ENCODE measurements at places on chromosomes 4 and X.

GRCh38 chr4:26344901-26345564 lies 24.2 kb downstream of the RBPJ start:
- no peak for DNase-seq

- DNase-seq, result no peak
Observed at GRCh38 chrX:17861489-17862011, 452 bp upstream of the RAI2 start.

DNA sequence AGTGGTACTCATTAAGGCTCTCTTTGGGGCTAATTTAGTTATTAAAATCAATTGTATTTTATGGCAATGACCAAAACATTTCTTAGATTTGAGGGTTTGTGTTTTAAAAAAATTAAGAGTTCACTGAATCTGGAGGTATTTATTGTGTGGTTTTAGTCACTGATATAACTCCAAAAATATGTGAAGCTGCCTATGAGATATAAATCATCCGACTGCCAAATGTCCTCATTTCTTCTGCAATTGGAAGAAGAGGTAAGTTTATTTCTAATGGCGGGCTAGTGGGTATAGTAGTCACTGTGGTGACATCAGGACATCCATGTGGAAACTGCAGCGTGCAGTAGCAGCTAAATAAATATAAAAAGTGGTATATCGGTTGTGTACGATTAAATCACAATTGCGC lies 205.5 kb downstream of the MID1 start:
- DNase-seq, result no peak

- DNase-seq, result no peak
Observed at GRCh38 chrX:96027407-96027806, 657.2 kb upstream of the DIAPH2 start.

DNA sequence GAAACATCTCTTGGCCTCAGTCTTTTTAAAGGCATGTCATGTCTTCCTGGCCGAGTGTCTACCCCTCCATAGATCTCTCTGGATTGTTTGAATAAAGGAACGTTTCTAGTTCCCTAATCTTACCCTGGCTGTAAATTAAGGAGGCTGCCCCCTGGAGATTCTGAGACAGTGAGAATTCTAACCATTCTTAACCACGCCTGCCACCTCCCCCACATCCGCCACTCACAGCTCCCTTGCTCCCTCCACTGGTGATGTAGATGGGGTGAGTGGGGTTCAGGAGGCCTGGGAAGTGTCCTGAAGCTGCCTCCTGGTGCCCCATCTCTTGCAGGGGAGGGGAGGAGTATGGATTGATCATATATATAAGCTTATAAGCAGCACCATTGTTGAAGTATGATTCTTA lies 48.0 kb upstream of the TRIM2 start:
- peak; percentile 95 for DNase-seq

DNA sequence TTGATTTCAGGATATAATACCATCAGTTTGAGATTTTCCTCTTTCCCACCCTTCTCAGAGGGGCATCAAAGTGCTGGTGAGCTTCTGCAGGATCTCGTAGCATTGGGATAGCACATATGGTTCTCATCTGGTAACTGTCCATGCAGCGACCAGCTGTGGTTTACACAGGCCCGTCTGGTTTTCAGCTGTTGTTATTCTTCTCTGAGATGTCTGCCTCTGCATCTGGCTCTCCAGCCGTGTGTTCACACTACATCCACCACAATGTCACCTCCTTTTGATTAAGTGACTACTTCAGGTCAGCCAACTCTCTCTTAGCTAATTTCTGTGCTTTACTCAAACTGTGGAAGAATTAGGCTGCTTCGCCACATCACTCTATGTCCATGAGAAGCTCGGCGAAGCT lies 676.7 kb upstream of the TENM3 start:
- no peak for DNase-seq

DNA sequence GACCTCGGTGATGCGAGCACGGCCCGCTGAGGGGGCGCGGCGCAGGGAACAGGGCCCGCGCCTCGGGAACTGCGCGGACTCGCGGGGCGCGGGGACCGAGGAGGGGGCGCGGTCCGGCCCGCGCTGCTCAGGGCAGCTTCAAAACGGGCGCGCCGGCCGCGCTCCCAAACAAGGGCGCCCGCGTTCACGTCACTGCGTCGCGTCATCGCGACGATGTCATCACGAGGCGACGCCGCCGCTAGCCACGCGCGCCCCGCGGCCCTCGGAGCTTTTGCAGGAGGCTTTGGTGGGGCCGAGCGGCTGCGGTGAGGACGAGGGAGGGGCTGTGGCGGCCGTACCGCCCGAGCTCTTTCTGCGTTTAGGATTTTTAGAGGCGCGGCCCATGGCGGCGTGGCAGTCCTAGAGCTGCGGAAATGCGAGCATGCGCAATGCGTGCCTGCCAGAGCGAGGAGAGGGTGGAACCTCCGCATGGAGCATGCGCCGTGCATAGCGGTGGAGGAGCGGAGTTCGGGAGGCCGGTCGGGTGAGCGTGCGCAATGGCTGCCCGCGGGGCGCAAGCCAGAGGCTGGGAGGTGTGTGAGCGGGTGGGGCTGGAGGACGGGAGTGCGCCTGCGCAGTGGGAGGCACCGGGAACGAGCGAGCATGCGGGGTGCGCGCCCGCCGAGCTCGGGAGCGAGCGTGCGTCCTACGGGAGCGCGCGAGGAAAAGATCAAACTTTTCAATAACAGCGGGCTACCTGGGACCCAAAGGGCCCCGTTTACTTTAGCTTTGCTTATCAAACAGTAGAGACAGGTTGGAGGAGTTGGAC lies at the start of gene PPP2R3B:
Gene PPP2R3B (minus strand): TSS at position 140 of the 808 bp plus-strand sequence. CDS start 216 bp downstream, outside the sequence.
- DNase-seq, result no peak

GRCh38 chr4:82777857-82778525 lies 20.6 kb downstream of the SCD5 start:
- DNase-seq, result no peak

DNA sequence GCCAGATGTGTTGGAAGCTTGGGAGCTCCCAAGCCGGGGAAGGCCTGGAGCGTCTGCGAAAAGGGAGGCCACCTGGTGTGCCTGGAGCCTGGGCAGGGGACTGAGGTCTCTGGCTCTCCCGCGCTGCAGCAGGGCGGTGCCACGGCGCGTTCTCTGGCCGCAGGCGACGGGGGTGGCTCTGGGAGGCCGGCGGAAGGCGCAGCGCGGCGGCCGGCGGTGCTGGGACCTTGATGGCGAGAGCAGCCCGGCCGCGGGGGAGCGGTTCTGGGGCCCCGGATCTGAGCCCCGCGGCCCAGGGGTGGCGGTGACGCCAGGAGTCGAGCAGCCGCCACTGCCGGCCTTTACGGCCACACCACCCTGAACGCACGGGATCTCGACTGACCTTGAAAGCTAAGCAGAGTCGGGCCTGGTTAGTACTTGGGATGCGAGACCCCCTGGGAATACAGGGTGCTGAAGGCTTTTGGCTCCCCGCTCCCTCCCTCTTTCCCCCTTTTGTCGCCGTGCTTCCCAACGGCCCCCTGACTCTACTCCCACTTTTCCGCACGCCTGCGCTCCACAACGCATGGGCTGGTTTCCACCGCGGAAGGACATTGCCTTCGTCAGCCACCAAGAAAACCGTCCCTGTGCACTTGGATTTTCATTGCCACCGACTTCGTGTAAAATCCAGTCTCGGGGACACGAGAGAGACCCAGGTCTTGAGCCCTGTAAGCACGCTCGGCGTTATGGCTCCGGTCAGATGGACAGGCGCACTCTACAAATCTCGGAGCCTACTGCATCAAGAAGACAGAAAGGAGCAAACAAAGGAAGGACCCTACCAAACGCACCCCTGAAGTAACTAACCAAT lies 9.5 kb downstream of the FRG2 start:
- DNase-seq, result no peak

DNA sequence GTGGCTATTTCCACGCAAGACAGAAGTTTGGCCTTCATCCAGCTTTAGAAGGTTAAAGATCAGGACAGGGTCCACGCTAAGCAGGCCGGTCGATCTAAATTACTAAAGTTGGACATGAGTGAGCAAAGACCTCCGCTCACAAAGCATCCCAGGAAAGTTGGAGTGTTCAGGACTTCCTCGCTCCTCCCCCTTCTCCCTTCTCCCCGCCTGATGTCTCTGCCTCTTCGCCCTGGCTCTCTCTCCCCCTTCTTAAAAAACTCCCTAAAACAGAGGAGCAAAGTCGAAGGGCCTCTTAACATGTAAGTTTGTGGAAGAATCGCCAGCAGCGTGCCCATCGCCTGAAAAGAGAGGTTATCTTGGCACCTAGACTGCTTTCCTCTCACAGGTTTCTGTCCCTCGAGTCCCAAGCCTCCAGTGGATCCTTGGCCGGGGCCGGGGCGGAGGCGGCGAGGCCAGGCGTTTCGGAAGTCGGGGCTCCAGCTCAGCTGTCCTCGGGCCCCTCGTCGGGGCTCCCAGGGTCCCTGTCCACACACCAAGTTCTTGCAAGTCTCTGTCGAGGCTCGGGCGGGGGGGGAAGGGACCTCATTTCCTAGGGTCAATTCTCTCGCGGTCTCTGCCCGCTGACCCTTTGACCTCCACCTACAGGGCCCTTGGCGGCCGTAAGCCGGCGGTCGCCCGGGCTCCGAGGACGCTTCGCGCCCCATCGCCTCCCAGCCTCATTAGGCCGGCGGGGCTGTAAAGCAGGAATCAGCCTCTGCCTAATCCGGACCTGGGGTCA lies 7.6 kb downstream of the ZIC3 start:
- DNase-seq, result no peak

GRCh38 chrX:7330971-7331746 lies 183.2 kb upstream of the PUDP start:
- no peak for DNase-seq

DNA sequence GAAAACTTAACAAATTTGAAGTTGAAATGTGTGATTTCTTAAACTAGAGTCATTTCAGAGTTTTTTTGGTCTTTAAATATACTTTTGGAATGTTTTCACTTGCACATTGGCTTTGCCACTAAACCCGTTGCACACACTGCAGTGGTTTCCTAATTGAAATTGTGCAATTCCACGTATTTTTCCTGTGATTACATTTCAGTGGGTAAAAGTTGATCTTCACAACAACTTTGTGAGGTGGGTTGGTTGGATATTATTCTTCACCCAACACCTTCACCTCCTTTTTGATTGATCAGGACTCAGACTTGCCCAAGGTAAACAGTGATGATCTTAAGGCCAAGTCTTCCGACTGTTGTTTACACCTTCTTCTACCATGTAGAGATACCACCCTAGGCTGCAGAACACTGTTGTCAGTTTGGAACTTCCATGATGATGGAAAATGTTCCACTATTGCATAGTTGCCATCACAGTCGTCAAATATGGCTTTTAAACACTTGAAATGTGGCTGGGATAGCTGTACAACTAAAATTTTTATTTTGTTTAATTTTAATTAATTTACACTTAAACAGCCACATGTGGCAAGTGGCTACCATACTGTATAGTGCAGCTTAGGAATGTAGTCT lies 13.7 kb downstream of the SEPTIN11 start:
- no peak for DNase-seq

DNA sequence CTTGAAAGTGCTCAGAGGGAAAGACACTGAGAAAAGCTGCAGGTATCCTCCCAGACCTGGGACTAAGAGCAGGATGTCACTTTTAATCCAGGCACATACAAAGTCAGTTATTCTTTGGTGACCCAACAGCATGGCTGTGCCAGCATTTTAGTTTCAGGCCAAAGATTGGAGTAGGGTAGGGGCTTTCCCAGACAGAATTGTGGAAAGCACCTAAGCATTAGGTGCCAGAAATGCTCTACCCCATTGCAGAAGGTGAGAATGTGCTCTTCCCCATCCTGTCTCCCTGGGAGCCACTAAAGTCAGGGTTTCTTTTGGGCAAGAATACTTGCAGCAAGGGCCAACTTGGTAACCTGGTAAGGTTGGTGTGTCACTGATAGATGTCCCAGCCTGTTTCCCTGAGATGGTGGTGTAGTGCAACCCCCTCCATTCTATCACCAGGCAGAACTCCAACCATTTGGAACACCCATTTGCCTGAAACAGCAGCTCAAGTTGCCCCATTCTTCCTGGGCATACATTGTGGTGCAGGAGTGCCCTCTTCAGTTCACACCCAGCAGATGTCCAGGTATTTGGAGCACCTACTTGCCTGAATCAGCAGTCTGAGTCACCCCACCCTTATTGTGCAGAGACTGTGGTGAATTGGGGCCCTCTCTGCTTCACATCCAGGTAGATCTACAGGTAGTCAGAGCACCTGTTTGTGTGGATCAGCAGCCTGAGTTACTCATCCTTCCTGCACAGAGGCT lies 183.5 kb downstream of the ZC4H2 start:
- DNase-seq, result no peak

DNA sequence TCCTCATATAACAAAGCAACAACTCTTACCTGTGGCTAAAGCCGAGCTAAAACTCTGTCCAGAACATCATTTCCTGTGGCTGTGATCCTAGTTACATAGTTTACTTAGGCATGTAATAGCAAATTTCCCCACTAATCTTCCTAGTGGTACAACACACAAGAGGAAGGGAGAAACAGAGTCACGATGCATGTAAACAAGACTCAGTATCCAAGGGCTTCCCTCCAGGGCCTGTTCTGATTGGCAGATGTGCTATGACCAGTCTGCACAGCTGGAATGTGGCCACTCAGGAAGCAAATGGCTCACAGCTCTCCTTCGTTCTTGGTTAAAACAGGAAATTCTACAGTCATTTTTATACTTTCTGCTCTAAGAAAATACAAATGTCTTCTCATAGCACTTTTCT lies 49.2 kb upstream of the PRSS48 start:
- DNase-seq, result no peak

- no peak for DNase-seq
Observed at GRCh38 chrX:122301491-122301890, 882.6 kb upstream of the GRIA3 start.

DNA sequence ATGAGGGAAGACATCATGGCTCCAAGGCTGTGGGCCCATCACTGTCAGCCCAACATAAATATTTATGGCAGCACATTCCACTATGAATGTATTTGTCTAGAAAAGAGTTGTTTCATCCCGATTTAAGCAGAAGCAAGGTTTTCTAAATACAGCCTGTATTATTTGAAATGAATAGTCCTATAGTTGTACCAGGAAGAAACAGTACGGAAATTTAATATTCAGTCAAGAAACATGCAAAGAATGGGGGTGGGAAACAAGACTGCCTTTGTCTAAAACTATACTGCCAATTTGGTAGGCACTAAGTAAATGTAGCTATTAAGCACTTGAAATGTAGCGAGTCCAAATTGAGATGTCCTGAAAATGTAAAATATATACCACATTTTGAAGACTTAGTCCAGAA lies 69.1 kb downstream of the MOSPD2 start:
- no peak for DNase-seq

Measured in OCI-M1 (cell line).